Activated naive CD4-positive, alpha-beta T cell (primary cell): ENCODE measurements at places on chromosomes 11 and 22.

DNA sequence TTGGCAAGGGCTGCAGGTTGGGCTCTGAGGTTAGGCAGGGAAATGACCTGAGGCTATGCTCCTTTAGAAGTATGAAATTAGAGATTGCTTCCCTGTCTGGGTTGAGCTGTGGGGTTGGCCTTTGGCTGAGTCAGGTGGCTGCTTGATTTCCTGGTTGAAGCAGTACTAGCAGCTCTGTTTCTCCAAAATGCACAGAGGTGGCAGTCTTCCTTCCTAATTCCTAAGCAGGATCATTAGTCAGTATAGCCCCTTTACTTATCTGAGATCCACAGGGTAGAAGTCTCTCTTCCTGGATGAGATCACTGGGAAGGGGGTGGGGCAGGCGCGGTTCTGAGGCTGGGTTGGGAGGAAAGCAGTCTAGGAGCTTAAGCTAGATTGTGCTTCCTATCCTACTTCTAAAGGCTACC lies 1917.5 kb downstream of the LRRC4C start:
- no peak for DNase-seq

DNA sequence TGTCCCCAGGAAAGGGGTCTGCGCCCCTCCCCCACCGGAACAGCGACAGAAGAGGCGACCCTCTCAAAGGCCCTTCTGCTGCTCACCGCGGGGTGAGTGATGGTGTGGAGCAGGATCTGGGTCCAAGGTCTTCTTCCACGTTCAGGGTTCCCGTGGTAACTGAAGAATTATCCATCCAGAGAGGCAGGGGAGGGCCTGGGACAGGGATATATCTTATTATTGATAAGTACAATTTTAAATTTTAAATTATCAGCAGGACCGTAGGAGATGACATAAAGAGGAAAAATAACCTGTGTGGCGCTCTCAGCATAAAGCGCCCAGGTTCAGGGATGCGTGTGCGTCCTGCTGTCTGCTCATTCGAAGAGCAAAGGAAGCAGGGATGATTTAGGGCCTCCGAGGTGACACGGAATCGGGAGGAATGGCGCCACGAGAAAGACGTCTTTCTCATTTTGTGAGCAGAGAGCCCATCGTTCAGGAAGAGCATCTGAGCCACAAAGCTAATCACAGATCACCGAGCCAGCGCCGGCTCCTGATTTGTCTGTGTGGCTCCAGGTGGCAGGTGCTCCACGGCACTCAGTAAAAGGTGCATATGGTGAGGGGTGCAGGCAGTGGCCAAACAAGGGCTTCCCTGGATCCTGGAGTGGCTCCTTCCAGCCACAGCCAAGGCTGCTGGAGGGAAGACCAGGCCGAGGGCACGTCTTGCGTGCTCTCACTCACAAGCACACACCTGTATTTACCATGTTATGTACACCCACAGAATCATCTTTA lies 19.3 kb downstream of the KRTAP5-5 start:
- DNase-seq, result no peak

DNA sequence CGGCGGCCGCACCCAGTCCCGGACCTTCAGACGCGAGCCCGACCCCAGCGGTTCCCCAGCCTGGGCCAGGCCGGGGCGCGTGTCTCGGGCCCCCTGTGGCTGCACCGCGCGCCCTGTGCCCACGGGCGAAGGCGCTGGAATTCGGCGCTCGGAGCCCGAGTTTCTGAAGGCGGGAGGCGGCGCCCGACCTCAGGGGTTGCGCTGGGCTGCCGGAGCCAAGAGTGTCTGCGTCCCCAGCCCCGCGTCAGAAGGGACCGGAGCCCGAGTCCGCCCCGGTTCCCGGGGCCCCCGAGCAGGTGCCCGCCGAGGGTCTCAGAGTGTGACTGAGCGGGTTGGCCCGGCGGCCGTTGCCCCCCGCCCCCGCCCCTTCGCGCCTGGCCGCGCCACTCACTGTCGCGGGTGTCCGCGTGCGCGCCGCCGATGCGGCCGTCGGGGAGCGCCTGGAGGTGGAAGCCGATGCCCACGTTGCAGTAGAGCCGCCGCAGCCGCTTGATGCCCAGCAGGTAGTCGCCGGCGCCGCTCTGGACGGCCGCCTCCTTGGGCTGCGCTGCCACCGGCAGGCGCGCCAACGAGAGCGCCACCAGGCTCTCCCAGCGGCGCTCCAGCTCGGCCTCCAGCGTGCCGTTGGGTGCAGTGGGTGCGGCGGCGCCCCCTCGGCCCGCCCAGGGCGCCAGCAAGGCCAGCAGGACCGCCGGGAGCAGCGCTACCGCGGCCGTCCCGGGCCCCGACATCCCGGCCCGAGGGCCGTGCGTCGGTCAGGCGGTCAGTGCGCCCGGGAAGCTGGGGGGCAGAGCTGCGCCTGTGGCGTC lies 583 bp downstream of the FGF4 start:
- no peak for DNase-seq

DNA sequence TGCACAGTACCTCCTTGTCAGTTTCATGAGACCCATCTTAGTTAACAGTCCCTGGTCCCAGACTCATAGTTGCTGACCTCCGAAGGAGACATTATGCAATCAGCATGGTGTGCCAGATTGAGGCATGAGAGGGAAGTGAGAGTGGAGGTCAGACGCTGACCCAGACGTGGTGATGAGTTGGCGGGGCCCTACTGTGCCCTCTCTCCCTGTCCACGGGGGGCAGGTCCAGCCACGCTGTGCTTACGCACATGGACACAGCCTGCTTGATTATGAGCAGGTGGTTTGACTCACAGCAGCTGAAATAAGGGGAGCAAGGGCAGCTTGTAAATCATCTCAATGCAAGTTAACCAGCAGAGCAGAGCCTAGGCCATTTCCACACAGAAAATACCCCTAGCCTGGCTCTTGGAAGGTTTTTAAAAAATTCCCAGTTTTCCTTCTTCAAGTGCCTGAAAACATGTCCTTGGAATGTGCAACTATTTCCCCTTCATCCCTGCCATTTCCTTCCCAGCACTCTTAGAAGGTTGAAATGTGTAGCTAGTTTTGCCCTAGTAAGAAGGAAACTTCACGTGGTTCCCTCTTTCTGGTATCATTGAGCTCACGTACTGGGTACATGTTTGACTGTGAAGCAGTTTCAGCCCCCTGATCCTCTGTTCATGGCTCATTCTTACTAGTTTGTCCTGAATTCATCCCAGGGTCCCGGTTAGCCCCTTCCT lies 122.6 kb upstream of the SORL1-AS1 start:
- no peak for DNase-seq

DNA sequence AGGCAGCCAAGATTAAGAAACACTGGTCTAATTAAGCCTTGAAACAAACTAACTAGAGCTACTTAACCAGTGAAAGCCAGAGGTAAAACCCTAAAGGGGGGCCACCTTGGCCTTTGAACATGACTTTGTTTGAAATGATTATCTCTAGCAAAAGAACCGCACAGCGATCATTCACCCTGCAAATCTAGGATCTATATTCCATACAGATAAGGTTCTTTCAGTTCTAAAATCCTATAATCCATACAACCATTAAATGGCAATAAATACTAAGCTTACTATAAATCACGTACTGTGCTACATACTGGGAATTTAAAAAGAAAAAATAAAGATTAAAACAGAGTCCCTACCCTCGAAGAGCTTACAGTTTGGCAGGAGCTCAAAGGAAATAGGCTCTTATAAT lies 40.6 kb downstream of the RBFOX2 start:
- DNase-seq, result no peak

DNA sequence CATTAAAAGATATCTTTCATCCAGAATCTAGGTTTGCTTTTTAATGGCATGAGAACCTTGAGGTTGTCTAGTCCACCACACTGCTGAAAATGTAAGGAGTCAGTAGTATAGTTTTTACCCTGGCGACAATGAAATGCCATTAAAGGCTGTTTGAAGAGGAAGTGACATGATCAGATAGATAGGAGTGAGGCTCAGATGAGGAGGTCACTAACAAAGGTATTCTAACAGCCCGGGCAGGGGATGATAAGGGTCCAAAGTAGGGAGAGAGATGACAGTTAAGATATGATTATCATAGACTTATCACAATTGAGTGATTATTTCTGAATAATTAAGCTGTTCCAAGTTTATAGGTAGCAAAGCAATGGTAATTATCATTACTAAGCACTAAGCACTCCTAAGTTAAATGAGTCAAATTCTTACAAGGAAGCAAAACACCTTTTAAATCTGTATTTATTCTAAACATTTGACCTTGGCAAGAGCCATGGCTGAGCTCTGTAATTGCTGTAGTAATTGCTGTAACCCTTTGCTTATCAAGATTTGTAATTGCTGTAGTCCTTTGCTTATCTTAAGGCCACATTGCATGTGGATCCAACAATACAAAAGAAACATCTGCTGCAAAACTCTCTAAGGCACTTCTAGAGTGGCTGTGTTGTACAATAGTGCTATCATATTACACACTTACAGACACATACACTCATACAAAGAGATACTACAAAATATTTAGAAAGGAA lies 92.6 kb downstream of the ENTHD1 start:
- DNase-seq, result no peak

DNA sequence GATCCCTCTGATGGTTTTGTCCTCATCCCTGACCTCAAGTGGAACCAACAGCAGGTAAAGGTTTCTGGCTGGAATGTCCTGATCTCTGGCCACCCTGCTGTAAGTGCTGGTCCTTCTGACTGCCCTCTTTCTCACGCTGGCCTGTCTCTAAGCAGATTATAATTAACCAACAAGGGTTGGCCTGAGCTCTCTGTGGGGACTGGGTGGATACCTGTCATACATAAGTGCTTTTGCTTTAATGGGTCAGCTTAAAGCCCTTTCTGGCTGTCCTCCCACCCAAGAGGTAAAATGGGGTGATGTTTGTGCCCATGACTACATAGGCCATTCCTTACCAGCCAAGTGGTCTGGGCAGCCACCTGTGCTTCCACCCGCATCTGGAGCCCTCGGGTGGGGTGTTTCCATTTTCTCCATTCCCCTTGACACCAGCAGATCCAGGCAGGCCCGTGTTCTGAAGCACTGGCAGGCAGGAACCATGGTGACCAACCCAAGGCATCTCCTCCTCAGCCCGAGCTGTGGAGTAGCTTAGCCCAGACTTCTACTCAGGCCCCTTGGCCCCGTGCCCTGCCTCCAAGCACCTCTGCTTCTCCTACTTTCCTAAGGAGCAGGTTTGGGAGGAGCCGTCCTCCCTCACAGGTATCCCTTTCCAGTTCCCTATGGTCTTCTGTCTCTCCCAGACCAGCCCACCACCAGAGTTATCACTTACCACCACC lies 17.0 kb upstream of the ST3GAL4 start:
- DNase-seq, result no peak

GRCh38 chr11:118227865-118228785 lies 3.3 kb upstream of the JAML start:
- DNase-seq, result no peak
